Fibroblast of skin of right quadriceps (primary cell): ENCODE measurements at places on chromosomes 6 and 20.
A peak's percentile ranks its signal among the peaks of the same experiment; 100 is the strongest.

GRCh38 chr20:39107741-39108140 is 145.6 kb downstream of the DHX35 start:
- DNase-seq = peak; percentile 6

DNA sequence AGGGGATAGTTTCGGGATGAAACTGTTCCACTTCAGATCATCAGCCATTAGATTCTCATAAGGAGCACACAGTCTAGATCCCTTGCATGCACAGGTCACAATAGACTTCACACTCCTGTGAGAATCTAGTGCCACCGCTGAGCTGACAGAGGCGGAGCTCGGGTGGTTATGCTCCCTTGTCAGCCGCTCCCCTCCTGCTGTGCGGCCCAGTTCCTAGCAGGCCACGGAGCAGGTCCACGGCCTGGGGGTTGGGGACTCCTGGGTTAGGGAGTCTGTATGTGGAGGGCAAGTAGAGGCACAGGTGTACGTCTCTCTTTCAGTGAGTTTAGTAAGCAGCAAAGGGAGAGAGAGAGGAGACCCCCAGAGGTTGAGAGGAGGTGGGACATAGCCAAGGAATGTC is 30.5 kb upstream of the MDFI start:
- no peak for DNase-seq

DNA sequence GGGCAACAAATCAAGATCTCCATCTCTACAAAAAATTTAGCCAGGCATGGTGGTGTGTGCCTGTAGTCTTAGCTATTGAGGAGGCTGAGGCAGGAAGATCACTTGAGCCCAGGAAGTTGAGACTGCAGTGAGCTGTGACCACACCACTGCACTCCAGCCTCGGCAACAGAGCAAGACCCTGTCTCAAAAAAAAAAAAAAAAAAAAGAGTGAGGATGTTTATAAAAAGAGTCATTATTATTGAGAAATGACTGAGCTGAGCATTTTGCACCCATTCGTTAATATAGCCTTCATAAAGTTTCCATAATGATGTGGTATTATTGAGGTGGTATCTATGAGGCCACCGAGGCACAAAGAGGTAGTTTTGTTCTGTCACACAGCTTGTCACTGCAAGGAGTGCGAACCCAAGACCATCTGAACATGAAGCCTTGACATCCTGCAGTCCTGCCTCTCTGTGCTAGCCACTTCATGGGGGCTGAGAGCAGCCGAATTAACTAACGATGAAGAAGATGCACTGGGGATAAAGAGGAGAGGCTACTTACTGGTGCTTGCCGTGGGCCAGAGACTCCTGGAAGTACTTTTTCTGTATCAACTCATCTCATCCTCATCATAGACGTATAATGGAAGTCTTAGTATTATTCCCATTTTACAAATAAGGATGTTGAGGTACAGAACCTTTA is 175.5 kb downstream of the BCAS1 start:
- no peak for DNase-seq

DNA sequence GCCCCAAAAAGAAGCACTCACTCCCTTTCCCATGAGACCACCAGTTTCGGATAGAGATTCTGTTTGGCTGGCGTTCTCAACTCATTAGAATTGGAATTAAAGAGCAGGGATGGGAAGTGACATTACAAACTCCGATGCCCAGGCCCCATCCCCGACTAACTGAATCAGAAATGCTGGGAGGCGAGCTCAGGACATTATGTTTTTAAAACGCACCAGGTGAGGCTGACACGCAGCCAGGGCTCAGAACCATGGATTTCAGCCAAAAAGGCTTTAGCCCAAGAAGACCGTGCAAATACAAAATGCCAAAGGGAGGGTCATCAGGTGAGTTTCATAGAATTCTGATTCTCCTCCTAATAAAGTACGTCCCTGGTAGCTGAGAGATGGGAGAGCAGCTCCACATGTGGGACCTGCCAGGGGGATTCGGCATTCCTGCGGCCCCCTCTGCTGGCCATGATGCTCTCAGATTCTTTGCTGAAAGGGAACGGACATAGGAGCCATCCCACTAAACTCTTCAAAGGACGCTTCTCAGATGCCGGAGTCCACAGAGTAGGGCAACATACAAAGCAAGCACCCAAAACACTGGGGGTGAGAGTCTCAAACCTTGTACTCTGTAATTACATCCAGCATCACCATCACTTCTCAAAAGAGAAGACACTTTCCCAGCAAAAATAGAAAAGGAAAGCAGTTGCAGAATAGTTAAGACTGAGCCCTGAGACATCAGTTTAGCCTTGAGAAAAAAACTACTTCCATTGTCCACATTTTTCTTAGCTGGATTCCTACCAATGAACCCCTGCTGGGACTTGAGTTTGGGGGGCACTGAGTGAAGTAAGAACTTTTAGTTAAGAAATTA is 205.2 kb downstream of the BMP7 start:
- DNase-seq = peak; percentile 51

GRCh38 chr6:4114123-4114522 is 21.3 kb downstream of the ECI2 start:
- DNase-seq = no peak

GRCh38 chr6:108874470-108875160 is 26.4 kb downstream of the ARMC2 start:
- peak; percentile 56 for DNase-seq

DNA sequence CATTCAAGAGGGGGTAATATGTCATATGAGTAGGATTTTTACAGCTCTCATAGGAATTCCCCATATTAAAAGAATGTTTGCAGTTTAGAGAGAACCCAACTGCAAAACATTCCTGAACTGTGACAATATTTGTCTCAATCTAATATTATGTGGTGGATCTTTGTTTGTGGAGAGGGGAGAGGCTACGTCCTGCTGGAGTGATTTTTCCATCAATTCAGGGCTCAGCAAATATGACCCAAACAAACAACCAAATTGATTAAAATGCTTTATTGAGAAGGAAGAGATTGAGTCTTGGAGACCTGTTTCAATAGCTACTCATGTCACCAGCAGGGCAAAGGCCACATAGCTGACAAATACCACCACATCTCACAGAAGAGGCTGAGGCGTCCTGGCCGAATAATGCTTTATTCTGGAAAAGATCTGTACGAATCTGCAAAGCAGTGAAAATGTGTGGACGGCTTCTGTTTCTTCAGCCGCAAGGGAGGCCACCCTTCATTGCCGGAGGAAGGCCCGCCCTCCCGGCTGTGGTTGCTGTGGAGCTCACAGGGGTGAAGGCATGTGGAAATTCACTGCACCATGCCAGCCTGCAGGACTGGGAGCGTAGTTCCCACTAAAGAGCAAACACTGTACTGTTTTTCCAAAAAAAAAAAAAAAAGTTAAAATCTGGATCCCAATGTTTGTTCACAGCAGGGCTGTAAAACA is 89.7 kb upstream of the QKI start:
- peak; percentile 64 for DNase-seq

- DNase-seq = no peak
Measured at GRCh38 chr6:44011350-44011920, 115.8 kb downstream of the MRPL14 start.

- DNase-seq = no peak
Measured at GRCh38 chr20:2022163-2022562, 28.3 kb upstream of the PDYN start.

DNA sequence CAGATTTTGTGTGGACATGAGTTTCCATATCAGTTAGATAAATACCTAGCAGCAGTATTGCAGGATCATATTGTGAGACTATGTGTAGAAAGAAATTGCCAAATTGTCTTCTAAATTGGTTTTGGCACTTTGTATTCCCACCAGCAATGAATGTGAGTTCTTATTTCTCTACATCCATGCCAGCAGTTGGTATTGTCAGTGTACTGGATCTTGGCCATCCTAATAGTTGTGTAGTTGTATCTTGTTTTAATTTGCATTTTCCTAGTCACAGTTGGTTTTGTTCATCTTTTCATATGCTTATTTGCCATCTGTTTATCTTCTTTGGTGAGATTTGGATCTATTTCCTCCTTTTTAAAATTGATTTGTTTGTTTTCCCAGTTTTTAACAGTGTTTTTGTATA is 154.7 kb upstream of the HCRTR2 start:
- DNase-seq = no peak

DNA sequence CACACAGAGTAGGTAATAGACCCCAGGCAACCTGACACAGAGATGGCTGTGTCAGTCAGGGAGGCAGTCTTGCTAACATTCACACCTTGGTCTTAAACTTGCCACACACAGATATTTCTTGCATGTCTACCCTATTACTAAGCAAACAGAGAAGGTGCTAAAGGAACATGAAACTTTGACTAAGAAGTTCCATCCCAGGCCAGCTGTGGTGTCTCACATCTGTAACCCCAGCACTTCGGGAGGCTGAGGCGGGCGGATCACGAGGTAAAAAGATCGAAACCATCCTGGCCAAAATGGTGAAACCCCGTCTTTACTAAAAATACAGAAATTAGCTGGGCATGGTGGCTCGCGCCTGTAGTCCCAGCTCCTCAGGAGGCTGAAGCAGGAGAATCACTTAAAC is 222.4 kb upstream of the JARID2 start:
- DNase-seq = no peak

DNA sequence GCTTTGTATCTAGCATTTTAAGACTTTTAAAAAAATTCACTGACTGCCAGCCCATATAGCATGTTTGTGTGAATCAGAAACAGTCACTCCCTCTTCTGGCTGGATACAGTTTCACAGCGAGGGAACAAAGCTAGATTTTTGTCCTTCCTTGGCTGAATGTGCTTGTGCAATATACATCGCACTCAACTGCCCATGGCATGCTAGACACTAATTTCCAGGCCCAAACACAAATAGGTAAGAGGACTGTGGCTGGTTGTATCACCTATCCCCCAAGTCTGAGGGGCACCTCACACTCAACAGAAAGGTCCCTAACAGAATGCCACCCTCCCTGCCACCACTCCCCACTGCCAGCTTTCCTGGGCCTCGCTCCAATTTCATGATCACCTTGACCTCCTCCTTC is 16.2 kb upstream of the BLCAP start:
- DNase-seq = no peak

DNA sequence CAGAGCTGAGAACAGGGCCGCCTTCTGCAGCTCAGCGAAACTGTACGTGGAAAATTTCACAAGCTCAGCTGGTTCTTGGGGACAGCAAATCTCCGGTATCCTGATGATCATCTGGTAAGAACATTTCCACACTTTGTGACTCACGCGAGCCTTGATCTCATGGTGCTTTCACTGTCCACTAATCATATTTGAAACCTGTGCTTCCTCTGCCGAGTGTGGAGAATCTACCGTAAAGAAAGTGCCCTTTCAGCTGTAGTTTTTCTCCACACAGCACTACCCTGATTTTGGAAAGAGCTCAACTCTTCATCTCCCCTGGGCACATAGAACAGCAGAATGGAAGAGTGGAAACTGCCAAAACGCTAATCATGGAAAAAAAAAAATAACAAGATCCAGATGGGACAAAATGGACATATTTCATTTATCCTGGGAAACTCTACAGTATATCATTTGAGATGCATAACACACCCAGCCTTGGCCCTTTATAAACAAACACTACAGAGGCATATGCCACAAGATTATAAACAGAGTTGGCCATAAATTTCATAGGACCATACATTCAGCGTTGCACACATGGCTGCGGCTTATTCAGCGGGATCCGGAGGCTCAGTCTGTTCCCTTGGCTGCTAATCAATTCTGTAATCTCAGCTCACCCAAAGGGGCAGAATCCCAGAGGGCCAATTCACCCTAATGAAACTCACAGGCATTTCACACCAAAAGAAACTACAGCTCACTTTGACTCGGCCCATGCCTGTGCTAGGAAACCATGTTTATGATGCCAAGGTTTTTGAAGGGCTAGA is 434.5 kb downstream of the HDGFL1 start:
- peak; percentile 90 for DNase-seq

DNA sequence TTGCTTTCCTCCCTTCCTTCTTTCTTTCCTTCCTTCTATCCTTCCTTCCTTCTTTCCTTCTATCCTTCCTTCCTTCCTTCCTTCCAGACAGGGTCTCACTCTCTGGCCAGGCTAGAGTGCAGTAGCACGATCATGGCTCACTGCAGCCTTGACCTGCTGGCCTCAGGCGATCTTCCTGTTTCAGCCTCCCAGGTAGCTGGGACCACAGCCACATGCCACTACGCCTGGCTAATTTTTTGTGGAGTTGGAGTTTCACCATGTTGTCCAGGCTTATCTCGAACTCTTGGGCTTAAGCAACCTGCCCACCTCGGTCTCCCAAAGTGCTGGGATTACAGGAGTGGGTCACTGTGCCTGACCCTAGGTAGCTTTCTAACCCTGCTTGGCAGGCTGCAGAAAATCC is 12.2 kb upstream of the SEC63 start:
- no peak for DNase-seq

- peak; percentile 78 for DNase-seq
Measured at GRCh38 chr20:2585811-2586210, 49.4 kb downstream of the TMC2 start.

DNA sequence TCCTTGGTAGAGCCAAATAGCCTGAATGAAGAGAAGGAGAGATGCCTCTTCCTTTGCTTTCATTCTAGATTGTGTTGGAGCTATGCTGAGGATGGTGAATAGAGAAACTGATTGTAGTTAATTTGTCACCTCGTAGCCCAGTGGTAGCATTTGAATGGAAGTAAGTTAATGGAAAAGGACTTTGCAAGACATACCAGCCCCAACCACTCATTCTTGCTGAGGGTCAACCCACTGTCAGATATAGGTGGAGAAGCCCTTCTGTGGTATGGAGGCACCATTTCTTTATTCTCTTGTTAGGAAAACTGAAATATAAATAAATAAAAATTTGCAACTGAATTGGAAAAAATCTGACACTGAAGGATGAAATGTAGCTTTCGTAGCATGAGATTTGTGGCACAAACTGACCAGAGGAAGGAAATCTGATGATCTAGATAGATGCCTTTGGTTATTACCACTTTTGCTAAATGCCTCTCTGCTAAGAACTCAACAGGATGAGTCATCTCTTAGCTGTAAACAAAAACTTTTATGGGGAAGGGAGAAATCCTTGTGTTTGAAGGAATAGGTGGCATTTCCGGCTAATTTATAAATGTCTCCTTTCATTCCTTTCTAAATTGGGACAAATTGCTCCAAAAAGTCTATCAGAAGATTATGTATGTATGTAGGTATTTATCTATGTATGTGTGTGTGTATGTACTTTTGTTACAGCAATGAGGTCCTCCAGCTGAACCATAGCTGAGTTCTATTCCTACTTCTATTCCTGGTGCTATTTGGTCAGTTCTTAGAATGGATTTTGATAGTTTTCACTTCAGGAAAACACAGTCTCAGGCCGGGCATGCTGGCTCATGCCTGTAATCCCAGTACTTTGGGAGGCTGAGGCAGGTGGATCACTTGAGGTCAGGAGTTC is 76.5 kb upstream of the SUPT3H start:
- peak; percentile 81 for DNase-seq

- DNase-seq = no peak
Measured at GRCh38 chr20:8330319-8330784, 198.3 kb downstream of the PLCB1 start.

DNA sequence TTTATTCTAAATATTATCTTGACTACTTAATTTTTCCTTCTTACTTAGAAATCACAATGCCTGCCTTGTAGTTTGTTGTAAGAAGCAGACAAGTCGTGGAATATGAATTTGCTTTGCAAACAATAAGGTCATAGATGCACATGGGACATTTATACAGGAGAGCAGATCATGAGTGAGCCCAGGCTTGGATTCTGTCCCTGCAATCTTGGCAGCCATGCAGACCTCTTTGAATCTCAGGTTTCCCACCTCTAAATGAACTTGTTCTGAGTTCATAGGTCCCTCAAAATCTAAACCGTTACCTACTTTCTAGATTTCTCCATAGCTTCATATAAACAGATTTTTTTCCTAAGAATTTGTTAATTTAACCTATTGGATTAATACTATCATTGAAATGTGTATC is 19.5 kb downstream of the KIAA0408 start:
- no peak for DNase-seq

GRCh38 chr6:47261191-47261590 is 48.5 kb downstream of the TNFRSF21 start:
- DNase-seq = no peak
